ENCODE measurements at places on chromosomes 3 and 15.
A peak's percentile ranks its signal among the peaks of the same experiment; 100 is the strongest.

GRCh38 chr15:52295421-52296001, at the start of gene MYO5C:
Gene MYO5C (minus strand): TSS chr15:52295804. CDS start chr15:52295636, 168 bp downstream.
- DNase-seq = no peak

DNA sequence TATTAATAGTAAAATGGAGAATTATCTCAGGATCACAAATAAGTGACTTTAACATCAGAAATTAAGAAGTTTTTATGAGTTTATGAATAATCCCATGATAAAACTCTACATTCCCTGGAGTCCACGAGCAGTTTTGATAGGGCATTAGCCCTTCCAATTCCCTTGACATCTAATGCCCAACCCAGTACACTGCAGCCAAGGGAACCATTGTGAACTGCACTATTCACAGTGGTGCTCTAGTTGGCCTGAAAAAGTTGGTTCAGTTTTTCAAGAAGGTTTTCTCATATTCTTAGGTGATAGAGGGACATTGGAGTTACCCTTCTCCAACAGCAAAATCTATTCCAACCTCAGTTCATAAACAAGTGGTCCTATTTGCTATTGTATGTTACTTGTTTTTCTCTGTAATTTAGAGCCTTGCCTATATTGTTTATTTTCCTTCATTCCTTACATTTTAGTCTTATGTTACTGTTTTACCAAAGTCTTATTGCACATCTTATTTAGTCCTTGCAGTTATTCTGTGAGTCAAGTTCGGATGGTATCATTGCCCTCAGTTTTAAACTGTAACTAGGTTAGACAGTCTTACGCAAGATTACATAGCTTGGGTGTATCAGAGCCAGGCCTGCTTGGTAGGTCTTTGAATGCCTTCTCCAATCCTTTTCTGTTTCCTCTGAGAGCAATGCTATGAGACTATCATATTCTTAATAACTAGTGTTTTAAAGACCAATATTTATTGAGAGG, 57.9 kb upstream of the SAMMSON start:
- no peak for DNase-seq

- DNase-seq = no peak
These were observed 28.5 kb downstream of the PLSCR4 start for GRCh38 chr3:146222204-146223046.

DNA sequence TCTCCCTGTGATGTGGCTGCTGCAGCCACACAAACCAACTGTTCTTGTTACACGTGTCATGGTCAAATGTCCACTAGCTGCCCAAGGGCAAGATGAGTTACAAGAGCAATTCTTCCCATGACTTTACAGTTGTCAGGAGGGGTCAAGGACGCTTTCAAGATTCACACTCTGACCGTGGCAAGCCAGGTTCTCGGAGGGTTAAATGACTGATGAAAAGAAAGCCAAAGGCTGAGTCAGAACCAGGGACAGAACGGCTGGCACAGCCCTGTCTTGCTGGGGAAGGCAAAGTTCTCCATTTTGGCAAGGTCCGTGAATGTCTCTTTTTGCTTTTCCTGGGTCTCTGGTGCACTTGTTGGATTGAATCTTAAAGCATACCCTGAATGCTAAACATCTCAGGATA, 364.5 kb upstream of the ICE2 start:
- no peak for DNase-seq

GRCh38 chr3:100535610-100535943, 43.2 kb downstream of the TMEM45A start:
- no peak for DNase-seq

DNA sequence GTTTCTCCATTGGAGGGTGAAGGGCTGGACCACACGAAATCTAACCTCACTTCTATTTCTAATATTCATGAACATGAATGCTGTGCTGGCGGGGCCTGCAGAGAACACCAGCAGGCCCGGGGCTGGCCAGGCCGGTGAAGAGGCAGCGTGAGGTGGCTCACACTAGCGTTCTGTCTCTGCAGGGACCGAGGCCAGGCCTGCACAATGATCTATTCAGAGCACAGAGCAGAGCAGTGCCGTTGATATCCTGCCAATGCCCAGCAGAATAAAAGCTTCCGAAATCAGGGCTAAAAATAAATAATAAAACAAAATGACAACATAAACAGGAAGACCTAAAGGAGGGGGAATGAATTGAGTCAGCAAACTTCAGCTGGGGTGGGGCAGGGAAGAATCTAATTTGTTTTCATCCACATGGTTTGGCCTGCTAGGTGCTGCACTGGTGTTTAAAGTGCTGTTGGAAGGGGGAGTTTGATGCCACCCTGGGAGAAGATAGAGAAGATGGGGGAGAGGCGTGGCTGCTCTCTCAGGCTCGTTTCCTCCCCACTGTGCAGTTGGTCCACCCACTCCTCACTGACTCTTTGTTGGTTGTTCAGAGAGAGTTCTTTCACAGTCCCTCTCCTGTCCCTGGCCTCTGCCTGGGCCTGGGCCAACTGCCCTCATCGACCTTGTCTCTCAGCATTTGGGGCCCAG, 837.1 kb downstream of the AGBL1 start:
- DNase-seq = no peak

- DNase-seq = no peak
These were observed 169.1 kb downstream of the GAP43 start for GRCh38 chr3:115792206-115792955.

DNA sequence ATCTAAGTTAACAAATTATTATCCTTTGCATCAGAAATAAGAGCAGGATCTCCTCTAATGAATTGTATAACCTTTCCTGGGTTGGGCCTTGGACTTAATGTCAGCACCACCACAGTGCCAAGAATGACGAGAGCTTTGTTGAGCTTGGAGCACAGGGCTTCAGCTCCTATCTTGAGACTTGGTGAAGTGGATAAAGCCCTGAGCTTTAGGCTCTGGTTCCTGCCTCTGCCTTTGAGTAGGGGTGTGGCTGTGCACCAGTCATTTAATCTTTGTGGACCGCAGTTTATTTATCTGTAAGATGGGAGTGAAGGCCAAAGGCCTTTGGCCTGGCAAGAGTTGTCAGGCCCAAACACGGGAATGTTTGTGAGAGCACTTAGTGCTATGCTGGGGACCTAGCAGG, 162.2 kb downstream of the VGLL4 start:
- no peak for DNase-seq

- DNase-seq = no peak
These were observed 33.4 kb downstream of the LEKR1 start for GRCh38 chr3:156859578-156859977.

DNA sequence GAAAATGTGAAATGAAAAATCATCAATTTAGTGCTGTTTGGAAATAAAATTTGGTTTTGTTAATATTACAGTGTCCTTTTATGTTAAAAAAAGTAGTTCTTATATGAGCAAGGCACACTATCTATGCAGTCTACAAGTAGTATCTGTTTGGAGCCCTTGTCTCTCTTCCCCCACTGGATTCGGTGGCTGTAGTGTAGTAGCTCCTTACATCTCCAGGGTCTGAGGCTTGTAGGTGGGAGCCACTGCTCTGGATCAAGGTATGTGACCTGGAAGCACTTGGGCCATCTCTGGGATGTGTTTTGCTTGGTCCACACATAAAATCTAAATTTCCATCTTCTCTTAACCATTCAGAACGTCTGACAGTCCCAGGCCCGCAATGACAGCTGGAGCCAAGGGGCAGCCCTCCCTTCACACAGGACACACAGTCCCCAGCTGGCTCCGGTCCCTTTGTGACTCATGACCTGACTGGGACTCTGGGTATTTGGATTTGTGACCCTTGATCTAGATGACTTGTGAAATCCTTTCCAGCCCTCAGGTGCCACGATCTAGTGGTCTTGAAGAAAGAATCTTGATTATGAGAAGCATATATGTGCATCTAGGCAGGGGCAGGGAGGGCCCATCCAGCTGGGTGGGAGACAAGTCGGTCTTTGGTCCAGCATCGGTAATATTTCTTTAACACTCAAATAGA, 80.0 kb downstream of the USP13 start:
- no peak for DNase-seq

GRCh38 chr3:191296041-191296541, 33.1 kb upstream of the CCDC50 start:
- no peak for DNase-seq

GRCh38 chr3:79175870-79176269, 591.9 kb downstream of the ROBO1 start:
- no peak for DNase-seq

- DNase-seq = peak; percentile 38
These were observed 394.5 kb upstream of the DPPA4 start for GRCh38 chr3:109731639-109732473.

All from HS-5 (cell line).